NB4 (cell line): ENCODE measurements at places on chromosomes 4 and X.

- no peak for DNase-seq
These were observed 118.3 kb downstream of the MGST2 start for GRCh38 chr4:139783741-139784484.

- DNase-seq: no peak
These were observed 49.5 kb upstream of the LNX1 start for GRCh38 chr4:53640576-53641453.

- no peak for DNase-seq
These were observed 12.0 kb downstream of the SHOX start for GRCh38 chrX:642436-643240.

- DNase-seq: peak; percentile 68
These were observed 2.2 kb downstream of the TMEM156 start for GRCh38 chr4:39029752-39030694.

GRCh38 chr4:78079726-78080430, 22.8 kb downstream of the FRAS1 start:
- DNase-seq: no peak

DNA sequence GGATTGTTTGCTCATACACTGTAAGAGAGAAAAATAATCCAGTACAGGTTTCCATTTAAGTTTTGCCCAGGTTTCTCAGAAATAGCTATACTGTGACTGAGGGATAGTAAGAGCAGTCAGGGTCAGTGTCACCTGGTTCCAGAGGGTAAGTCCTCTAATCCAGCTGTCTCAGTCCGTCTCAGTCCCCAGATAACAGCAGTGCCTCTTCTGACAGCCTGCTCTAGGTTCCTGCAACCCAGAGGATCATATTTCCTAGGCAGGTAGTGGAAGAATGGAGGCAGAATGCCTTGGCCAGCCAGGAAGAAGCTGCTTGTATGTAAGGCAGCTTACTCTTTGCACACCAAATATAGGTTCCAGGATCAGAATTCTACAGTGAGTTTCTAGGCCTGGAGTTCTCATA, 22.6 kb upstream of the GNRHR start:
- no peak for DNase-seq

DNA sequence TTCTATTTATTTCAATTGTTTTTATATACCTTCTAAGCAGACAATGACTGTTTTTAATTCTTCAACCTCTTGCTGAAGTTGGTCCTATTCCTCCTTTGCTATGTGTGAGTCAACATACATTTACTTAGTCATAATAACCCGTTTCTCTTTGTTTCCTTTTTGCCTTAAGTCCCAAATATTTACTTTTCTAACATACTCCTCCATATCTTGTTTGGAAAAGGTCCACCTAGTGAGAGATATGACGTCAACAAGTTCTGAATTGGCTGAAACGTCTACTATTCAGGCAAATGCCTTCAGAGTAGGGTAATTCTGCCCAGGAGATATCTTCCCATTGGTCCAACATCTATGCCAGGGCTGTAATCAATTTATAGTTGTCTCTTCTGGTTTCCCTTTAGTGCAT, 179.3 kb upstream of the GEMIN8 start:
- no peak for DNase-seq
